ENCODE measurements at places on chromosomes 16 and 17.

DNA sequence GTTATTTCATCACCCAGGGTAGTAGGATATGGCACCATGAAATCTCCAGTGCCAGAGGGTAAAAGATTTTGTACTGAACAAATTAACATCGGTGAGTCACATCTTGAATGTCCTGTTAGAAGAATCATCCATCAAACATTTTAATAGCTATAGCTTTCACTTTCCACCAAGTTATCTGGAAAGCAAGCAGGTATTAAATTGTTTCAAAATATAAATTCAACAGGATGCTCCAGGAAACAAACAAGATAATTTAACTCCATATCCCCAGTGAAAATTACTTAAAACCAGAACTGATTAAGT is 2.4 kb downstream of the VEZF1 start:
- DNase-seq: no peak

DNA sequence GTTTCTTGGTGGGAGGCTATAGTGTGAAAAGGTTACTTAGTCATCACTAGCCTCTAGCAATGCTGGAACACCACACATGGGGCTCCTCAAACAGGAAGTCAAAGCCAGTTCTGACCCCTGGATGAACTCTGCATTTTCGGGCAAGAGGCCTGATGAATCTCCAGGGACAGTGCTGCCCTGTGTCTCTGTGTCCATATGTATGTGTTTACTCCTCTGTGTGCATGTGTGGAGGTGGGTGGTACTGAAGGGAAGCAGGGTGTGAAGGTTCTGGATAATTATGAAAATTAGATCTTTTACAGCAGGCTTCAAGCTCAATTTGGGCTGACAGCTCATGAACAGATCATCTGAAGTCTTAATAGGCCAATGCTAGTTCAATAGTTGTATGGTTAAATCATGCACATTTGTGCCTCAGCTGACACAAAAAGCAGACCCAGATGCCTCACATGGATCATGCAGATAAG is 133.6 kb downstream of the SNX11 start:
- DNase-seq: no peak

DNA sequence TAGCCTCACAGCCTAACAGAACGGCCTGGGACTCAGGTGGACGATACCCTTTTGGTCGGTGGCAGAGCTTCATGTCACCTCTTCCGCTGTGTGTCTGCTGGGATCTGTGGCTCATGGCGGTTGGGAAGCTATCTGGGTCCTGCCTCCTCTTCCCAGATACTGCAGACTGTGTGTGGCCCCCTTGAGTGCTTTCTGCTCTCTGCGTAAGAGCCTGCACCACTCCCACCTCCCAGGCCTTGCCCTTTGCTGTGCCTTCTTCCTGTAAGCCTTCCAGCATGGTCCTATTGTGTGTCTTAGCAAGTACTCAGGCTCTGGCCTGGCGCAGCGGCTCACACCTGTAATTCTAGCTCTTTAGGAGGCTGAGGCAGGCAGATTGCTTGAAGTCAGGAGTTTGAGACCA is 17.5 kb upstream of the ADCY7 start:
- DNase-seq: no peak

DNA sequence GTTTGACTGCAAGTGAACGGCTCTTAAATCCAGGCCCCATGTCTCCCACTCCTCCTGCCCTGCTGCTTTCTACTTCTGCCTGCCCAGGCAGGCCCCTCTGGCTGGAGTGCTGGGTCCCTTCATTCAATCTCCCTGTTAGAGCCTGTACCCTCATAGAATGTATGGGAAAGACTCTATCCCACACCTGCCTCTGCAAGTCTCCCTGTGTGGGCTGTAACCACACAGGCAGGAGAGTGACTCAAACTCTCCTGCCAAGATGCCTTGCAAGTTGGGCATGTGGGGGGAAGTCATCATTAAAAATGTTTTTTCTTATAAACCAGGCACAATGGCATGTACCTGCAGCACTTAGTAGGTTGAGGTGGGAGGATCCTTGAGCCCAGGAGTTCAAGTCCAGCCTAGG is 77.5 kb downstream of the PLXDC1 start:
- DNase-seq: no peak

- no peak for DNase-seq
Measured at GRCh38 chr17:142876-143784, 5.8 kb downstream of the SCGB1C2 start.

DNA sequence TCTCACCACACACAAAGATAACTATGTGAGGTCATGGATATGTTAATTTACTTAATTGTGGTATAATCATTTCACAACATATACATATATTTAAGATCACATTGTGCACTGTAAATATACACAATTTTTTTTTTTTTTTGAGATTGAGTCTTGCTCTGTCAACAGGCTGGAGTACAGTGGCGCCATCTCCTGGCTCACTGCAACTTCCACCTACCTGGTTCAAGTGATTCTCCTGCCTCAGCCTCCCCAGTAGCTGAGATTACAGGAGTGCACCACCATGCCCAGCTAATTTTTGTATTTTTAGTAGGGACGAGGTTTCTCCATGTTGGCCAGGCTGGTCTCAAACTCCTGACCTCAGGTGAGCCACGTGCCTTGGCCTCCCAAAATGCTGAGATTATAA is 11.5 kb upstream of the PRSS54 start:
- DNase-seq: no peak

DNA sequence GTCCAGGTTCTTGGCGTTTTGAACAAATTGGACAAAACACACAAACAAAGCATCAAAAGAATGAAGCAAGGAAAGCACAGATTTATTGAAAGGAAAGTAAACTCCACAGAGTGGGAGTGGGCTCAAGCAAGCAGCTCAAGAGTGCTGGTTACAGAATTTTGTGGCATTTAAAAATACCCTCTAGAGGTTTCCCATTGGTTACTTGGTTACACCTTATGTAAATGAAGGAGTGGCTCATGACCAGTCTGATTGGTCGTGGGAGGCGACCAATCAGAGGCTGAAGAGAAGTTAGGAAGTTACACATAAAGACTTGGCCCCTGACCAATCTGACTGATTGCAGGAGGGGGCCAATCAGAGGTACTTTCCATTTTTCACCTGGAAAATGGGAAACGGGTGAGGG is 1373.8 kb upstream of the GOT2 start:
- no peak for DNase-seq

DNA sequence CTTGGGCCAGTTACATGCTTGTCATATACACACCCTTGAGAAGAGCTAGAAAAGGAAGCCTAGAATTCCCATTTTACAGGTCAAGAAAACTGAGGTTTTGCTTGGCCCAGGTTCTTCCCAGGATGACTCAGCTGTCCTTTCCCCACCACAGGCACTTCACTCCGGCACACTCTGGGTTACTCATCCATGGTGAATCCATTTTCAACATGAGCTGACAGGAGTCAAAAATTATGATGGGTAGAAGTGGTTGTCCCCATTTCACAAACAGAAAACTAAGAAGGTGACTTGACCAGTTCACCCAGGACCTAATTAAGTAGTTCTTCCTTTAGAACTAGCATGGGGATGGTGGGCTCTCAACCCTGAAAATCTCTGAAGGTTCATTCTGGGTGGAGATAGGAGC is 67.2 kb downstream of the USP22 start:
- DNase-seq: no peak

DNA sequence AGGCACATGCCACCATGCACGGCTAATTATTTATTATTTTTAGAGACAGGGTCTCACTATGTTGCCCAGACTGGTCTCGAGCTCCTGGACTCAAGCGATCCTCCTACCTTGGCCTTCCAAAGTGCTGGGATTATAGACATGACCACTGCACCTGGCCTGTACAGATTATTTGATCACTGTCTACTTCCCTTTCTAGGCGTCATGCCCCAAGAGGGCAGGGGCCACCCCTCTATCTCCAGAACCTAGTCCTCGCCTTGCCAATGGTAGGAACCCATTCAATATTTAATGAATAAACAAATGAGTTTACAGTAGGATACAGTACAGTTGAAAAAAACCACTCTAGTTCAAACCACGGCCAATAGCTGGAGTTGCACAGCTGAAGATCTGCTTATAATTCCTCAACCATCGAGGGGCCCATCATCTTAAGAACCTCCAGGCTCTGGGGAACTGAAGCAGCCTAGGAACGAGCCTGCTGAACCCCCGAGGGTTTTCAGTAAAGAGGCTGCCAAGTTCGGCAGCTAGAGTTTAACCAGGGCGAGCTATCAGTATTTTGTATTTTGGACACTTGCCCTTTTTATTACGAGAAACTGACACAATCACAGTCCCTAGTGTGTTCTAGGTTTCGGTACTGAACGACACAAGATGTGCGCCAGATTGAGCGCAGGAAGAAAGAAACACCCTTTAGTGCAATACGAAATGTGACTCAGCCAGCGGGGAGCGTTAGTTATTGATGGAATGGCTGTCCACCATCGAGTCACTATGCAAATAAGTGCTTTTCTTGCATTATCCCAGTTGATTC is 14.6 kb downstream of the ADCY9 start:
- DNase-seq: no peak

DNA sequence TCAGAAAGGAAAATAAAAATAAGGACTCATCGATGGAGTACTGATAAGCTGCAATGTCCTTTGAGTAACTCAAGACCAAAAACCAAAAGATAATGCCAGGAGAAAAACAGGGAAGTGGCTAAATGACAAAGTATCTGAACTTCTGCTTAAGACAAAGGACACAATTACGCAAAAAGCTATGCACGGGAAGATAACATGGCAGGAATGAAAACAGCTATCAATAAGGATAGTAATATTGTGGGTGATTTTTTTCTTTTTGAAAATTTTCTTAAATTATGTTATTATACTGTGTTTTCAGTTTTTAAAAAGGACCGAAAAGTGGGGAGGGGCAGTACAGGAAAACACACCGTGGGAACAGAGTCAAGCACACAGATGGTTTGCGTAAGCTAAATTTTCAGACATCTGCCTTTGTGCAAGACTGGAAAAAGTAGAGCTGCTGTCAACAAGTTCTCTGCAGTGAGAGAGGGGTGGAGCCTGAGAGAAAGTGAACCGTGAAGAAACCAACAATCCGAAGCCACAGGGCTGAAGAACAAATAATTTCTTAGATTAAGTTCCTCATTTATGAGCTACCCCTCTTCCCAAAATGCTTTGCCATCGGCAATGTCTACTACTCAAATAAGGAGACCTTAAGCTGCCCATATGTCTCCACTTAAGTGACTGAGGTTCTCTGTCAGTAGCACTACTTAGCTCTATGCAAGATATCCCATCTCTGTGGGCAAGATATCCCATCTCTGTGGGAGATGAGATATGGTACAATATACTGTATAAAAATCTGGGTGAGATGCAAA is 99.9 kb upstream of the CORO6 start:
- no peak for DNase-seq

DNA sequence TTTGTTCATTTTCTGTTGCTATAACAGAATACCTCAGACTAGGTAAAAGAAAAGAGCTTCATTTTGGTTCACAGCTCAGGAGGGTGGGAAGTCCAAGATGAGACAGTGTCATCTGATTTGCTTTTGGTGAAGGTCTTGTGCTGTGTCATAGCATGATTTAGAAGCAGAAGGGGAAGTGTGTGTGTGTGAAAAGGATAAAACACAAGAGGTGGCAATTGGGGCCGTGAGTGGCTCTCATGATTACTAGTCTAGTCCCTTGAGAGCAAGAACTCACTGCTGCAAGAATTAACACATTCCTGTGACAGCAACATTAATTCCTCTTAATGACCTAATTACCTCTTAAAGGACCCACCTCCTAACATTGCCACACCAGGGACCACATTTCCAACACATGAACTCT is 8.3 kb downstream of the SLC35G3 start:
- DNase-seq: no peak

- no peak for DNase-seq
Measured at GRCh38 chr17:75703591-75703990, 17.7 kb upstream of the ITGB4 start.

DNA sequence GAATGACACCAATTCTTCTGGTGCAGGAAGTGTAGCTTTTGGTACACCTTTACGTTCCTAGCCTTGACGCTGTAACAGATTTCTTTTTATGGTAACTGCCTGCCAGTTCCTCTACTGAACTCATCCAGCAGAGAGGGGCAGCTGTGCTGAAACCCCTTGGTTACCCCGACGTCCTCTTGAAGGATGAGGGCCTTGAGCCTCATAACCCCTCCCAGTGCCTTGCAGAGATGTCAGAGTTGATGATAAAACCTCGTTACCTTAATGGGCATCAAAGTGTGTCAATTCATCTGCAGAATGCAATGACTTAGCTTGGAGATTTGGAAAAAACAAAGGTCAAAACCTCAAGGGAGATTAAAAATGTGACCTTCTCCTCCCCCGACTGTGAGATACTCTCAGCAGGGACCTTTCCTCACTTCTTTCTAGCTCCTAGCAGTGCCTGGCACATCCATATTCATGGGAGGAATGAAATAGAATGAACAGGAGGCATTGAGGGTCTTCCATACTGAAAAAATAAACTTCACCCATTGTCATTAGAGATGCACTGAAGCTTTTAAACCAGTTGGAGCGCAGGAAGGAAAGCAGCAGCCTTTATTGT is 69.2 kb downstream of the SDR42E1 start:
- DNase-seq: no peak

GRCh38 chr17:70353408-70354092 is 184.2 kb downstream of the KCNJ2 start:
- no peak for DNase-seq

DNA sequence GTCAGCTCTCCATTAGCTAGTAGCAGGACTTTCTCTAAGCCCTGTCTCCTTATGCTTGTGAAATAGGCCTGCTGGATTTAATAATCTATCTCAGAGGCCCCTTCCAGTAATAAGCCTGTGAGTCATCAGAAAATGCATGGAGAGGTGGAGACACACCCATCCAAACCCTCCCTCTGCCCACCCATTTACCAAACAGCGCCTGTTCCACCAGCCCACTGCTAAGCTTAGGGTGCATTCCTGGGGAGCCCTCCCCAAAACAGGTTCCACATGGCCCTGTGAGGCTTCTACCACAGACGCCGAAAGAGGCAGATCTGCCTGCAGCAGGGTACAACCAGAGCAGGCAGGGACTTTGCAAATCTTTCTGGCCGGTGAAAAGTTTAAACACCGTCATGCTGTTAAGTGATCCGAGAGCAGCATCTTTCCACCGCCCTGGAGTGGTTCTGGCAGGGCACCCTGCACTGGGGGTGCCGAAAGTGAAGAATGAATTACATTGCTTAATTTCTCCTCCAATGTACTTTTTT is 99.3 kb downstream of the GAS7 start:
- DNase-seq: no peak

DNA sequence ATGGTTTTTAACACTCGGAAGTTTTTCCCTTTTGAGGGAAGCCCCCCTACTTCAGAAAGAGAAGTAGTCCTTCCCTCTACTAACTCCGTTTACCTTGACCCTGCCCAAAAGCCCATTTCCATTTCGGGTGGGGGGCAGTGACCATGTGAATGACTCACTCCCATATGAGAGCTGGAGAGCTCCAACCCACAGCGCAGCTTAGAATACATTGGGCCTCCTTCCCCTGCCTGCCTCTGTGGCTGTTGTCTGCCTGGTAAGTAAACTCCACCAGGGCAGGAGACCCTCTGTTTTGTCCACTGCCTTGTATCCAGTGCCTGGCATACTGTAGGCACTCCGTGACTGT is 985 bp downstream of the SGSM2 start:
- no peak for DNase-seq

All from HS-27A (cell line).